Activated gamma-delta T cell treated with Interleukin-2 at 50 U/mL for 16 hours (primary cell): ENCODE measurements at places on chromosomes 2 and 18.

GRCh38 chr2:58146707-58147106, 94.4 kb downstream of the FANCL start:
- no peak for DNase-seq

DNA sequence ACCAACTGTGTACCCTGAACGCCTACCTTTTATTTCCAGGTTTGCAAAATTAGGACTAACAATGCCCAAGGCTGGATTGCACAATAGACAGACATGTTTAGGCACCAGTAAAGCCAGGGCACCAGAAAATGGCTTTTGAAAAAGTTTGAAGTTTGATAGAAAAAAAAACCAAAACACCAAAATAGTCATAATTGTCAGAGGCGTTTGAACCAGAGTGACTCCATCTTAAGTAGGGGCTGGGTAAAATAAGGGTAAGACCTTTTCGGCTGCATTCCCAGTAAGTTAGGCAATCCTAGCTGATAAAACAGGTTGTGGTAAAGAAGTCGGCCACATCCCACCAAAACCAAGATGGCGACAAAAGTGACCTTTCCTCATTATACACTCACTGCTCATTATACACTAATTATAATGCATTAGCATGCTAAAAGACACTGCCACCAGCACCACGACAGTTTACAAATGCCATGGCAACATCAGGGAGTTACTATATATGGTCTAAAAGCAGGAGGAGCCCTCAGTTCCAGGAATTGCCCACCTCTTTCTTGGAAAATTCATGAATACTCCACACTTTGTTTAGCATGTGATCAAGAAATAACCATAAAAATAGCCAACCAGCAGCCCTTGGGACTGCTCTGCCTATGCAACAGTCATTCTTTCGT, 105.1 kb upstream of the MSH2 start:
- DNase-seq: no peak

GRCh38 chr18:26960911-26961310, 95.4 kb upstream of the AQP4 start:
- DNase-seq: no peak

GRCh38 chr2:224210286-224211180, 171.4 kb upstream of the SERPINE2 start:
- DNase-seq: no peak

DNA sequence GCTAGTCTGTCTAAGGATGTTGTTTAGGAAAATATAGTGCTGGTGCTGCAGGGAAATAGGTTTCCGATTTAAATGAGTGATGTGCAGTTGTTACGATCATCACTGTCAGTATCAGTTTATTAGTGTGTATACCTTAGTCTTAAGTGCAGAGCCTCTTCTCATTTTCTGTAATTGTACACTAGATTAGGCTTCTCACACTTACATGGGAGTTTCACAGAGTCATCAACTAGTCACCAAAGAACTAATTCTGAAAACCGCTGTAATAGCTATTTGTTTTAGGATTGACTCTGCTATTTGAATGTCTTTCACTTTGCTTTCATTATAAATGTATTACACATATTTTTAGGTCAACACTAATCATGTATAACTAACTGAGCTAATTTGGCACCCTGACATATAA, 99.8 kb upstream of the ZEB2 start:
- no peak for DNase-seq

DNA sequence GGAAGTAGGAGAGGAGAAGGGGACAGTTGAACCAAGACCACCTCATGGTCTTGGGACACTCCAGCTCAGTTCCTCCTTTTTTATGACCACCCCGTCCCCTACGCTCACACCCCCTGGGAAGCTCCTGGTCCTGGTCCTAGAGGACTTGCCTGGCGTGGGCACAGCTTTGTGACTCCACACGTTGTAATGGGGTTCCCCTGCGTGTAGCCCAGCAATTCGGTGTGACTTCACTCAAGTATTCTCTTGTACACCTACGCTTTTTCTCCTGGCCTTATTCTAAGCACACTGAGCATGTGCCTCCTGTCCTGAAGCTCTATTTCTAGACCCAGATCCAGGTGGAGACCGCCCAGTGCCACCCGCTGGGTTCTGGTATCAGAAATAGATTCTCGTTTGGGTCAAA, 36.1 kb upstream of the B3GNT7 start:
- no peak for DNase-seq

DNA sequence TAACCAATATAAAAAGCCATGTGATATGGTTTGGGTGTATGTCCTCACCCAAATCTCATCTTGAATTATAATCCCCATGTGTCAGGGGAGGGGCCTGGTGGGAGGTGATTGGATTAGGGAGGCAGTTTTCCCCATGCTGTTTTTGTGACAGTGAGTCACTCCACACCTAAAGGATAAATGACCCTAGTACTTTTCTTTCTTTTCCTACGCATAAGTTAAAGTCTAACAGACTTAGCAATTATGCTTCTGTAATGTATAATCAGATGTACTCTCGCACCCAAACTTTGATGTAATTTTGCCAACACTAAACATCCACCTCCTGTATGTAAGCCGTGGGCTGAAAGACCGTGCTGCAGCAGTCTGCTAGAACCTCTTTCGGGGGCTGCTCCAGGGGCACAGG, 97.2 kb upstream of the DSEL start:
- DNase-seq: no peak

DNA sequence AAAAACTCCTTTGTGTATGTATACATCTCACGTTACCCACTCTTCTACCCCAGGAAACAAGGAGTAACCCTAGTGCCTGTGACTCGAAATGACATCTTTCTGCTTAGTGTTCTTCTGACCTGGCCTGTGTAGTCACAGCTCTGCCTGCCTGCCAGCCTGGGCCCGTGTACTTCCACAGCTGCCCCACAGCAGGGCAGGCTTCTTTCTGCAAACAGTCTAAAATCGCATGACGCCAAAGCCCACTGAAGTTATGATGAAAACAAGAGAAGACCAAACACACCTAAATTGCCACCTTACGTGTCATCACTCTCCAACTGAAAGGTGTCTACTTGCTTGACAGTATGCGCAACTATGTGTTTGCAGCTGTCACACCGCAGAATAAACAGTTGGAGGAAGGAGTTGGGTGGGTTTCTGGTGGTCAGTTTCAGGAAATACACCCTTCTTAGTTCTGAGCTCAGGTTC, 1.5 kb downstream of the GAREM1 start:
- DNase-seq: no peak

DNA sequence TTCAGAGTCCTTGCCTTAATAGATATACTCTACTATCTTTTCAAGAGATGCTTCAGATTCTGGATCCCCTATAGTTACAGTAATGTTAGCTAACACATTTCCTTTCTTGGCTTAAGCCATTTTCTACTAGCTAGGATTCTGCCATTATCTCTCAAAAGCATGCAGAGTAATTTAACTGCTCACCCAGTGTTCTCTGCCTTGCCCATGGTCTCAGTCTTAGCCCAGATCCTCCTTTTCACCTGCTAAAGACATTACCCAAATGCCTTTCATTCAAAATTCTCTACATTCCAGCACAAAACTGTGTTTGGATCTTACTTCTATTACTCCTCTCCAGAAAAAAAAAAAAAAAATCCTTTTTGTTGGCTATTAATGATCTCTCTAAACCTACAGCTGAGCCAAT, 474.2 kb upstream of the LRRTM1 start:
- no peak for DNase-seq

DNA sequence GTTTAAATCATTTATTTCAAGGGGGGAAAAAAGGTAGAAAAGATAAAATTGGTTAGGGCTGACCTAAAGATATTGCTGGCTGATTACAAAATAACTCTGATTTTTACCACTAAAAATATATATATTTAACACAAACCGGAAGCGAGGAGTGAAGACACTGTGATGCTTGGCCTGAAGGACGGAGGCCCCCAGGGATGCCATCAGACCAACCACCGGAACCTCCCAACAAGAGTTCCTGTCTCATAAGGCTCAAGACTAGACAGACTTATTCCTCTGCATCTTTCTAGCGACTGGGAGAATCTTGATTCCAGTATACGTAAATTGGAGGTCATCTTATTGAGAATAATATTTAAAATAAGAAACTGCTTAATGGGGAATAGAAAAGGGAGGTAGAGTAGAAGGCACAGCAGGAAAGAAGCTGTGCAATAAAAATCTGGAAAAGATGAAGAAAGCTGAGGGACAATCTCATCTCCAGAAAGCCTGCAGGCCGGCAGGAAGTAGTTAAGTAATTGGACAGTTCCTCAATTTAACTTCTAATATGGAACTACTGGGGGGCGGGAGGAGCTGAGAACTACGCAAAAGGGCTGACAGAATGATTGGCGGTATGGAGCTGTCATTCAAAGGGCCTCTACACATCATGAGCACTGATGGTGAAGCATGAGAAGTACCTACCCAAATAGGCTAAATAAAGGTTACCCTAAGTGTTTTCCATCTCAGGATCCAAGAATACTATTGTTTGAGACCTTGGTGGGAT, 91.1 kb downstream of the DTNB start:
- no peak for DNase-seq

GRCh38 chr2:149038442-149039212, at the start of gene LYPD6B:
Gene LYPD6B, plus strand, starts transcription at chr2:149038699. Its CDS starts 92,250 bp downstream, at chr2:149130949.
- DNase-seq: no peak

- DNase-seq: no peak
Measured at GRCh38 chr2:138247302-138247701, 254.3 kb upstream of the SPOPL start.

DNA sequence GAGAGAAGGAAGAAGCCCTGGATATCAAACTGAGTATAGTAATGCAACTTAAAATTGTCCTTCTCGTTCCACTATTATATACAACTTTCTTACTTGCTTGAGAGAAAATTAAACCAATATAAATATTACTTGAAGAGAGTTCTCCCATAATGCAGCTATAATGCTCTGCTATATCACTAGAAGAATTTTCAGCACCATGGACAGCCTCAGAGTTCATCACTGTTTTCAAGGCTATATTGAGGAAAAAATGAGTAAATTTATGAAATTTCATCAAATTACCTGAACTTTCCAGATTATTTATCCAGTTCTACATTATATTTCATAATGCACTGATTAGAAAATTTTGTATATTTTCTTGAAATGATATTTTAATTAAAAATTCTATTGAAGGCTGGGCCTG, 1053.5 kb upstream of the FAM98A start:
- no peak for DNase-seq

GRCh38 chr2:184072470-184072869, 525.9 kb upstream of the ZNF804A start:
- DNase-seq: no peak

GRCh38 chr2:27312152-27312551, 3.9 kb upstream of the UCN start:
- no peak for DNase-seq

GRCh38 chr2:2597712-2598111, 266.6 kb upstream of the MYT1L start:
- DNase-seq: no peak

DNA sequence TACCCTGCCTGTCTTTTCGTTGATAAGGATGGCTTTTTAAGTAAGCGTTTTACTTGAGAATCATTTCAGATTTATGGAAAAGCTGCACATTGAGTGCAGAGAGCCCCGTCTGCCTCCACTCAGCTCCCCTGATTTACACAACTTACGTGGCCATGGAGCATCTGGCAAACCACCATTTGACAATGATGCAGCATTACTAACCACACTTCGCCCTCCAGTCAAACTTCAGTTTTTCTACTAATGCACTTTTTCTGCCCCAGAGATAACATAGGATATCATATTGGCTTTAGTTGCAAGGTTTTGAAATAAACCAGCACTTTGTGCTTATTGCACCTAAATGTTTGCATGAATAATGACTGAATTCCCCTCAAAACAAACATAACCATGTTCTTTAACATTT, 165.1 kb upstream of the TPO start:
- no peak for DNase-seq
